GM23248 (cell line): ENCODE measurements at places on chromosomes 4 and X. TPM values are rescaled to one million over a fixed set of nuclear protein-coding genes. Genes with fewer than 3 reads are reported as not detected.

Gene GPR78
- not detected in 2 replicates for total RNA-seq

- peak; percentile 13 for DNase-seq
These were observed 68.4 kb downstream of the TAPT1 start for GRCh38 chr4:16157609-16158503.

DNA sequence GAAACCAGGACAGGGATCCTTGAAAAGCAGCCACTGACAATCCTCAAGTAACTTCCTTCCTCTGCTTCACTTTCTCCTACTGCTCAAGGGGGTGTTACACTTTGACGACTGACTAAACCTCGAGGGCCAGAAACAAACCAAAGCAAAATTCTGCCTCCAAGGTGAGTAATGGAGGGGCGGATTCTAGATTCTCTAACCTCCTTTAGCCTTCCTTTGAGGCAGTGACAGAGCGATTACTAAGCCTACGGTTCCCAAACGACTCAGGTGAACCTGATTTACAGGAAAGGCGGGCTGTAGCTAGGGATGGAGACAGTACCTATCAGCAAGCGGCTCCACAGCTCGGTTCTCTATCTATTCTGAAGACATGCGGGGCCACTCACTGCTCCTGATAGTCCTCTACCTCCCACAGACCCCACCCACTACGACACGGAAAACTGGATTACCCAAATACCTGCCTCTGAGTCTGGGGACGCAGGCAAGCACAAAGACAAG, 487 bp downstream of the TBCK start:
- DNase-seq, result peak; percentile 86

Gene MTNR1A
- not detected in 2 replicates for total RNA-seq

DNA sequence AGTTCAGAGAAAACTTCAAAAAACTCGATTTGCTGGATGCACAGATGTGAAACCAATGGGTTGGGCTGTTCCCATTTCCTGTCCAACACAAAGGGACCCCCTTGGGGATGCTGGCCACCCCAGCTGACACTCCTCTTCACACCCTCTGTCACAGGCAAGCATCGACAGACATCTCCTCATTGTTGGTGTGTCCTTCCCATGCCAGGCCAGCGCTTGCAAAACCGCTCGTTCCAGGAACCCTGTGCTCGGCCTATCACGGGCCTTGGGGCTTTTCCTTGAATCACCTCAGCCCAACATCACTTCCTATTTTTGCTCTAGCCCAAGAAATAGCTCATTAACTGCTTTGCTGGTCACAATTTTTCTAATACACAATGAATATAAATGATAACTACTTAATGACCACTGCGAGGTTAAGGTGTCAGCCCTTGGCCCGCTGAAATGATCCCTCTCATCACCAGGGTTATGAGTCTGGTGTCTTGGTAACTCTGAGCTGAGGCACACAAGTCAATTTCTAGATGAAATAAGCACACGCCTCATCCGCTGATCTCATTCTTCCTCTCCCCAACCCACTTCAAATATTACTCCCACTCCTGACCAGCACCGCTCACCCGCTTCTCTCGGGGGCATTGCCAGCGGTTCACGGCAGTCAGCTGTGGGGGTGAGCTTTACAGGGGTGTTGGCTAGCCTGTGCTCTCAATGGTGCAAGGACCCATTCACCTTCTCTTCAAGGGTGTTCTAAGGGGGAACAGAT, 32.3 kb downstream of the BCOR start:
- DNase-seq, result no peak

Gene XAGE2
- not detected in 2 replicates for total RNA-seq

DNA sequence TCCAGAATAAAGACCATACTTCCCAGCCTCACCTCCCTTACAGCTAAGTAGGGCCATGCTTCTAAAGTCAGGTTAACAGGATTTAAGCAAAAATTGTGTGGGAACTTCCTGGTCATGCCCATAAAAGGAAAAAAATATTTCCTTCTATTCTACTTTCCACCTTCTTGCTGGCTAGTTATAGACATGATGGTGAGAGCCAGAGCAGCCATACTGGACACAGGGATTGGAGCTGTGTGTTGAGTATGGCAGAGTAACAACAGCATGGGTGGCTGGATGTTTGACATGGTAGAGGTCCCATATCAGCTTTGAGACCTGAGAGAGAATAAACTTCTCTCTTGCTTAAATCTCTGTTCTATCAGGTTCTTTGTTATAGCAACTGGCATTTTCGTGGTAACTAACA, 15.1 kb upstream of the CBR4 start:
- DNase-seq, result no peak

Gene AFM
- total RNA-seq, result not detected in 2 replicates

DNA sequence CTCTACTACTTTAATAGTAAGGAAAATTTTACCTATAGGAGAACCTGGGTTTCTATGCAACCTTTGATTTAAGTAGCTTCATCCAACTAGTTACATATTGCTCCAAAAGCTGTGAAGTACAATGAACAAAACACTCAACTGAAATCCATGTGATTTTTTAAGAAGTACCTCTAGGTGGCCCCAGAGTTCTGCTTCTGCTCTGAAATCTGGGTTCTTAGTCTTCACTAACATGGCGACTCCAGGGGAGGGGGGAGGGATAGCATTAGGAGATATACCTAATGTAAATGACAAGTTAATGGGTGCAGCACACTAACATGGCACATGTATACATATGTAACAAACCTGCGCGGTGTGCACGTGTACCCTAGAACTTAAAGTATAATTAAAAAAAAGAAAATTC, 73.4 kb upstream of the MAGEB2 start:
- peak; percentile 52 for DNase-seq

Gene NAA11
- not detected in 2 replicates for total RNA-seq

DNA sequence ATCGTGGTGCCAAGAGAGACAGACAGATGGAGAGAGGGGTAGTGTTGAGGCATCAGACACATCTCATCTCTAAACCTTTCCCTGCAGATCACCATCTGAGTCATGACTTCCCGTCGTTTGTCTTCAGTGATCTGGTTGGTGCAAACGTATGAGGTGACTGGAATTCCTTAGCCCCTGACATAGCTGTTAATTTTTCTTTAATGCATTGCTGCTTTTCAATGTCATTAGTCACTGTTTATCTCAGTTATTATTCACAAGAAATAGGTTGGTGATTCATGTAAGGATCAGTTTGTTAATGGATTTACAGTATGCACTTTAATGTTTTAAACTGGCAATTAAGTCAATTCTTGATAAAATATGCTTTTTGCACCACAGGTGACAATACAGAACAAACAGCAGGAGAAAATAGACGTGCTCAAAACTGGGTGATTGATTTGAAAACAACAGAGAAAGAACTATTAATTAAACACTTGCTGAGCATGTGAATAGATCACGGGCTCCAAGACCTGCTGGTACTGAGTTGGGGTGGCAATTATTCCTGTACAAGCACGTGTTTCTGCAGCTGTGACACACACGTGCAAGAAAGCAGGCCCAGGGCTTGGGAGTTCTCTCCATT, 1.3 kb upstream of the TMEM154 start:
- DNase-seq, result peak; percentile 83

GRCh38 chrX:148523303-148524080, 23.1 kb downstream of the AFF2 start:
- DNase-seq, result no peak

Gene TSPAN7
- total RNA-seq, result not detected in 2 replicates

DNA sequence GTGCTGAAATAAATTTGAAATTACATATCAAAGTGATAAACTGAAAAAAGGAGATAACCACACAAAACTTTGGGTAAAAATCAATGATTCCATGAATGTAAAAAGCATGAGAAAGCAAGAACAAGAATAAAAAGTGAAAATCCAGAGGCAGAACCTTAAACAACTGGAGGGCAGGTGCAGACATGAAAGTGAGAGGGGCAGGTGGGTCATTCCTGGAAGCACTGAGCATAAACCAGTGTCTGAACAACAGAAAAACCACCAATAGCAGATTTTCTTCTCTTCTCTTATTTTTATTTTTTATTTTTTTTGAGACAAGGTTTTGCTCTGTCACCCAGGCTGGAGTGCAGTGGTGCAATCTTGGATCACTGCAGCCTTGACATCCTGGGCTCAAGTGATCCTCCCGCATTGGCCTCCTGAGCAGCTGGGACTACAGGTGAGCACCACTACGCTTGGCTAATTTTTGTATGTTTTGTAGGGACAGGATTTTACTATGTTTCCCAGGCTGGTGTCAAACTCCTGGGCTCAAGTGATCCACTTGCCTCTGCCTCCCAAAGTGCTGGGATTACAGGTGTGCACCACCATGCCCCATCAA, 46.8 kb upstream of the GPR78 start:
- DNase-seq, result no peak

Gene TMEM154
- 11.9 and 17.2 TPM in 2 replicates for total RNA-seq

GRCh38 chrX:43809463-43809862, 72.8 kb downstream of the MAOB start:
- DNase-seq, result peak; percentile 67

Gene SPATA4
- total RNA-seq, result not detected in 2 replicates
